ENCODE measurements at places on chromosomes 2 and 18.

- no peak for DNase-seq
These were observed 553.6 kb upstream of the NRP2 start for GRCh38 chr2:205128726-205129125.

- peak; percentile 93 for DNase-seq
These were observed 48.1 kb downstream of the C2orf42 start for GRCh38 chr2:70142590-70143313.

DNA sequence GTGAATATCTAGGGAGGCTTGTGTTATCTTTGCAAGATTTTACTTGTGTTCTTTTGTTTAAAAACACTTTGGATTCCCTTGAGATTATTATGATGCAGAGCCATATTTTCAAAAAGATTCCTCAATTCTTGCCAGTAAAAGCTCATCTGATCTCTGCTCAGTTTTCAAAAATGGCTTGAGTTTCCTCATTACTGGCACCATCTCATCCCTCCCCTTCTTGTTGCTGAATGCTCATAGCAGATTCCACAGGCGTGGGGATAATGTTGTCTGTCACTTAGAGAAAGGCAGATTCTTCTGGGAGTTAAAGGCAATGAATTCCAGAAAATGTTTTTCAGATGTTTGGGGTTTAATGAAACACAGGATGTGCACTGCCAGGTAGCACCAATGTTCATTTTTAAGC, 170.4 kb upstream of the TANK start:
- no peak for DNase-seq

- DNase-seq: peak; percentile 36
These were observed 44.0 kb downstream of the CPO start for GRCh38 chr2:206983161-206983859.

GRCh38 chr2:97845818-97846217, 132.4 kb downstream of the ZAP70 start:
- DNase-seq: peak; percentile 53

DNA sequence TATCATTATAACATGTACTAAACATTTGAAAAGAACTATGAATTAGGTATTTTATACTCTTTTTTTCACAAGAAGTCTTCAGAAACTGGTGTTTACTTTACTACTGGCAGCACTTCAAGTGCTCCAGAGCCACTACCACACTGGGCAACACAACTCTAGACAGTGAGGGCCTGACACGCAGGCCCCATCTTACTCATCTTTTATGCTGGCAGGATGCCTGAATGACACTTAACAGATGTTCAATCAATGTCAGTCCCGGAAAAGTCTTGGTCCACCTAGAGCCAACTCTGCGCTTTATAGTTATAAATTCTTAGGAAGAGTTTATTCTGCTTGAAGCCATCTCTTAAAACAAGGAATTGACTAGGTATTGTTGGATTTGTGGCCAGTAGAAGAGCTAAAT, 8.7 kb upstream of the WIPF1 start:
- DNase-seq: peak; percentile 71

GRCh38 chr2:237304763-237305514, 109.0 kb downstream of the COL6A3 start:
- DNase-seq: peak; percentile 99

GRCh38 chr2:65992198-65992554, 442.7 kb upstream of the MEIS1 start:
- DNase-seq: no peak

GRCh38 chr2:85768713-85769112, 14.9 kb downstream of the ATOH8 start:
- no peak for DNase-seq

- DNase-seq: no peak
These were observed 40.7 kb downstream of the ONECUT2 start for GRCh38 chr18:57475903-57476302.

- peak; percentile 21 for DNase-seq
These were observed 970 bp upstream of the ADCYAP1 start for GRCh38 chr18:903701-904100.

- peak; percentile 66 for DNase-seq
These were observed 1.3 kb downstream of the GORASP2 start for GRCh38 chr2:170930131-170930990.

- no peak for DNase-seq
These were observed 84.5 kb downstream of the ZCCHC2 start for GRCh38 chr18:62607302-62607701.

GRCh38 chr2:77085561-77085960, 436.6 kb downstream of the LRRTM4 start:
- no peak for DNase-seq

DNA sequence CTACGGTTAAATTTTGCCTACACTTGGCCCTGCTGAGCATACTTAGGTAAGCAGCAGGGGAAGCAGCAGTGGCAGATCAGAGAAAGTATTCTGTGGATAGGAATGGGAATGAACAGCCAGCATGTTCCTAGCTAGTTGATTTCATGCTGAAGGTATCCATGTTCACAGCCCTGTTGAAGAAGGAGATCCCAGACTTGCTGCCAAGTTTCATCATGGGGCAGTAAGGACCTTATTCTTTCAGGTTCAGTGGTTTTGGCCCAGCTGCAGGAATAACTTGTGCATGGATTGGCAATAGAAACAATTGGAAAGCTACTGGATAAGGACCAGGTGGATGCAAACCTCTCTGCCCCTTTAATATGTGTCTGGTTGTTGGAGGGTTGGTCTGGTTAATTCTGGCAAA, 98.2 kb upstream of the TMEM178A start:
- DNase-seq: peak; percentile 85

DNA sequence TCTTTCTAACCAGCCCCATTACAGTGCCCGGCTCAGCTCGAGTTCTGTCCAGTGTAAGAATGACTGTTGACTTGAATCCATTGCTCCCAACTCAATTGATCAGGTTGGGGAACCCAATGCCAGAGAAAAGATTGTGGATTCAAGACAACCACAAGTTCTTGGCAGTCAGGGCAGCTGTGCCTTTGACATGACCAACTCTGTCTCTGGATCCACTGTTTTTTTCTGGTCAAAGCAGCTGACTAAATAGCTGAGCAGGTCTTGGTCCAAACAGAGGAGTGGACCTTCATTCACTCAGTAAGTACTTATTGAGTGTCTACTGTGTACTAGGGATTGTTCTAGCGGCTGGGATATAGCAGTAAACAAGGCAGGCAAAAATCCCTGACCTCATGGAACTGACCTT, 6.3 kb upstream of the ATOH8 start:
- DNase-seq: no peak

DNA sequence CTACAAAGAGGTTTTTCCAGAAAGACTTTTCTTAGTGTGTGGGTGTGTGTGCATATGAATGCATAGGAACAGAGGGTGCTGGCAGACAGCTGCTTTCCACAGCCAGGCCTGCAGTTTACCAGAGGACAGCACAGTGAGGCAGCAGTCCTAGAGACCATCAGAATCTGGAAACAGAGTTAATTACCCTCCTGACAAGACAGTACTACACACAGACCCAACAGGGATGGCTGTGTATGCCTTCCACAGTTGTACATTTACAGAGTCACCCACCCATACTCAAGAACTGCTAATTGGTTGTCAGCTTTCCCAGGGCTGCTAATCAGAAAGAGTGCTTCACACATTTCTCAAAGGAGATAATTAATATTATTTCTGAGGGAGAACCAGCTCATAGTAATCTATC, 104.7 kb downstream of the FEZ2 start:
- no peak for DNase-seq

- no peak for DNase-seq
These were observed 186.7 kb downstream of the CAMKMT start for GRCh38 chr2:44548221-44549098.

DNA sequence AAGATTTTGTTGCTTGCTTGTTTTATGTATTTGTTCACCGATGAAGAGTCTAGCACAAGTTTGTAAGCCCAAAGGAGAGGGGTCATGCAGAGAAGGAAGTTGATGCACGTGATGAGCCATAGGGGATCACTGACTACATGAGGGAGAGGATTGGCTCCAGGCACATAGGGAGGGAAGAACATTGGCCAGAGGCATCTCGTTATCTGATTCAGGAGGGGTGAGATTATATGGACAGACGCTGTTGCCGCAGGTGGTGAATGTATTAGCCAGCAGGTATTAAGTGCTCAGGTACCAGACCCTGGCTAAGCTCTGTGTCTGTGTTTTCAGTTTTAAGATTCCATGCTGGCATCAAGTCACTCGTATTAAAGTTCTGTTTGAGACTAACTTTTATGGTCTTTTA, 91.8 kb upstream of the CHST9 start:
- no peak for DNase-seq

DNA sequence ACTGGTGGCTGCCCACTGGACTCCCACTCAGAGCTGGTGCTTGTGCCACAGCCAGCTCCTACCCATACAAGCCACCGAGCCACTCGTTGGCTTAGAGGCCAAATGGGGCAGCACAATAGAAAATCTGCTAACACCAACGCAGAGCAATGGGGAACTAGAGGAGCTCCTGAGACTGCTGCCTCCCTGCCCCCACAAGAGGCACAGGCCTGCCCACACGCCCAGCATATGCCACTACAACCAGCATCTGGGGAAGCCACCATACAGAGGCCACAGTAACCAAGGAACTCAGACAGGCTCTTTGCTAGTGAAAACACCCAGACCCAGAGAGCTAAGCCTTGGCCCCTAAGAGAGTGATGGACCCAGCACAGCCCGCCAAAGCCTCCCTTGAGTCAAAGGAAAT, 231.2 kb upstream of the RAB6C start:
- DNase-seq: no peak

GRCh38 chr18:2827061-2827460, 19.7 kb upstream of the EMILIN2 start:
- DNase-seq: no peak

DNA sequence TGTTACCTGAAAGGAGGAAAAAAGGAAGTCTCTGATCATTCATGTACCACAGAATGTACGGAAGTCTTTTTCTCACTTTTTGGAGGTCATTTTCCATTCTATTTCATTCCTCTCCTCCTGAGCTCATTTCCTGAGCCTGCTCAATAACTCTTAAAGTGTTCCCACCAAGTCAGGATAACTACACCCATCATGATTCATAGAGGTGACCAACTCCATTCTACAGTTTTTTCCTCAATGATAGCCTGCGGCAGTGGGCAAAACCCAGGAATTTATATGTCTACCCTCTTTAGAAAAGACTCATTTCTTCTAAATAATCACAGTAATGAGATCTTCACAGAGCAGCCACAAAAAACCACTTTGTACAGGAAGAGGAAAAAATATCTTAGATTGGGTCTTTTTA, 372.5 kb downstream of the RBM43 start:
- DNase-seq: no peak

DNA sequence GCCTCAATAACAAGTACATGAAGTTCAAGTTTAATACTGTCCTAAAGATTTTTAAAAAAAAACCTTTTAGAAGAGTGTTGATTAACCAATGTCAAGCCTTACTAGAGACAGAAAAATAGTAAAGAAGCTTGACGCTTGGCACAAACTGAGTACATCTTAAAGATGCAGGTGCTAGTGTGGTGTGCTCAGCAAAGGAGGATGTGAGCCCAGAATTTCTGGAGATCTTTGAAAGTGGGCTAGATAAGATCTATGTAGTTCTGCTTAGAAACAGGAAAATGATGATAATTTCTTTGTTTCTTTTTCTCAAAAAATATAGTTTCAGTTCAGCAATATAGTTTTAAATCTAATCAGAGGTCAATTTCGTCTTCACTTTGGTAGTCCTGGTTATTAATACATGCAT, 118.3 kb upstream of the KLHL14 start:
- no peak for DNase-seq

DNA sequence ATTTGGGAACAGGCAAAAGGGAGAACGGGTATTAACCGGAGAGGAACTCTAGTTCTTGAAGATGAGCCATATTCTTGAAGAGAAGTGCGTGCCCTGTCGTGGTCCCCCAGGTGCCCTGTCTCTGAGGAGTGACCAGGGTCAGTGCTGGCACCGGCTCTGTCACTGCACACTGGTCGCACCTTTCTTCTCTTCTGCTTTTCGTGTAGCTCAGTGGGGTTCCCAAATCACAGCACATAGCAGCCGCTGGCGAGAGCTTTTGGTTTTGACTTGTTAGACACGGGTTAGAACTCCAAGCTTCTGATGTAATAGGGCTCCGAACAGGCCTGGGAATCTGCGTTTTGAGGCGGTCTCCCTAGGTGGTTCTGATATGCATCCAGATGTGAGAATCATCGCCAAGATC, 18.4 kb upstream of the LRRTM1 start:
- no peak for DNase-seq
